ENCODE measurements at places on chromosomes 6 and 20. TPM values are rescaled to one million over a fixed set of nuclear protein-coding genes. Genes with fewer than 3 reads are reported as not detected.

The PLN gene
- 7.6 TPM for total RNA-seq

The FUT9 gene
- not detected for total RNA-seq

The RIPOR2 gene
- total RNA-seq: 5.8 TPM

The ARFGEF3 gene
- total RNA-seq: 11.6 TPM

The PRPF6 gene
- total RNA-seq: 95.7 TPM

The LST1 gene
- 11.6 TPM for total RNA-seq

The TREM2 gene
- not detected for total RNA-seq

The HEY2 gene
- total RNA-seq: 0.35 TPM

The PKIB gene
- 119 TPM for total RNA-seq

The GNMT gene
- total RNA-seq: not detected

The FKBP1A gene
- 88.3 TPM for total RNA-seq

The ANKRD66 gene
- total RNA-seq: not detected

The FERMT1 gene
- total RNA-seq: 17.3 TPM

The GGT7 gene
- total RNA-seq: 31.7 TPM

The SLC35B2 gene
- total RNA-seq: 26.1 TPM

The EBF4 gene
- 3.6 TPM for total RNA-seq

The BEND3 gene
- 5.1 TPM for total RNA-seq

The MAFB gene
- total RNA-seq: 4.6 TPM

The ADTRP gene
- total RNA-seq: 123 TPM

The TMEM217 gene
- total RNA-seq: not detected

The RSPH4A gene
- 0.35 TPM for total RNA-seq

The SPATA2 gene
- total RNA-seq: 13.9 TPM

The CD164 gene
- total RNA-seq: 62.7 TPM

The NKAIN2 gene
- not detected for total RNA-seq

The SGK2 gene
- 64.4 TPM for total RNA-seq

The NFKBIE gene
- total RNA-seq: 36.3 TPM

The SLC16A10 gene
- 9.5 TPM for total RNA-seq

The SCGN gene
- total RNA-seq: 4.1 TPM

The DUSP22 gene
- total RNA-seq: 56.6 TPM
